ENCODE measurements at places on chromosomes 16 and 17. TPM values are rescaled to one million over a fixed set of nuclear protein-coding genes. Genes with fewer than 3 reads are reported as not detected.

FOXL1 gene
- total RNA-seq: 2.0 TPM

TPPP3 gene
- 16.5 TPM for total RNA-seq

ATP2C2 gene
- total RNA-seq: 0.10 TPM

STAT5A gene
- 6.1 TPM for total RNA-seq

FMNL1 gene
- 34.9 TPM for total RNA-seq

GDPD3 gene
- 1.8 TPM for total RNA-seq

MXRA7 gene
- 75.0 TPM for total RNA-seq

DNAI2 gene
- not detected for total RNA-seq

CD300LF gene
- not detected for total RNA-seq

TNP2 gene
- total RNA-seq: not detected

AATK gene
- total RNA-seq: 0.25 TPM

CCDC92B gene
- total RNA-seq: 0.15 TPM

ZG16 gene
- total RNA-seq: not detected

TMIGD1 gene
- not detected for total RNA-seq

COA3 gene
- total RNA-seq: 140 TPM

TBC1D3B gene
- 2.9 TPM for total RNA-seq

Data from A549 treated with Mapracorat at 1 μM for 4 hours (cell line).